ENCODE measurements at places on chromosomes 2 and 18. TPM values are rescaled to one million over a fixed set of nuclear protein-coding genes. Genes with fewer than 3 reads are reported as not detected.

DNA sequence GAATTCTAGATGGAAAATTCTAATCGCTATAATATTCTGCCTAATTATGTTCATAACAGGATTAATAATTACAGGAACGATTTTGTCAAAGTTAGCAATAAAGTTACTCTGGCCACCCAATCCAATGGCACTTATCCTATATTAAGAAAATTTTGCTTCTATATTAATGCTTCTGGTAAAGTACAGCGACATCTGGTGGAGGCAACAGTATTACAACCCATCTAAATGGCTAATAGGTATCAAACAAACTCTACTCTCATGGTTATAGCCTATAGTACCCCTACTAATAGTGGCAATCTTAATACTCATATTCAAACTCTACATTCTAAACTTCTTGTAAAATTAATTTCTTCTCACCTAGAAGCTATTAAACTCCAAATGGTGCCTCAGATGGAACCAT lies 1084.7 kb upstream of the LRRTM1 start:
- no peak for DNase-seq

DNA sequence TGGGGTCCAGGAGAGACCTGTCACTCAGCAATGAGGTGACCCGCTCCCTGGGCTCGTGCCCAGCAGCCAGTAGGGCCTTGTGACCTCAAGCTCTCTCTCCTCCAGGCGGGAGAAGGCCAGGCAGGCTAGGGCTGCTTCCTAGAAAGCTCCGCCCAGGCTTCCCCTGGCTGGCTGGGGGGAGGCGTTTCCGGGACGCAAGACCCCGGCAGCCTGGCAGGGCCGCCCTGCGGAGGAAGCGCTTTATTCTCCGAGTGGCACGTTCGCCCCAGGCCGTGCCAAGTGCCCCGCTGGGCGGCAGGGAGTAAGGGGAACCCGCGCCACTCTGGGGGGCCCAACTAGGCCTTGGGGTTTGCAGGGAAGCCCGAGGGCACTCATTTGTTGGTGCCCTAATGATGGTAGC lies 21.2 kb upstream of the EPAS1 start:
- DNase-seq, result no peak

DNA sequence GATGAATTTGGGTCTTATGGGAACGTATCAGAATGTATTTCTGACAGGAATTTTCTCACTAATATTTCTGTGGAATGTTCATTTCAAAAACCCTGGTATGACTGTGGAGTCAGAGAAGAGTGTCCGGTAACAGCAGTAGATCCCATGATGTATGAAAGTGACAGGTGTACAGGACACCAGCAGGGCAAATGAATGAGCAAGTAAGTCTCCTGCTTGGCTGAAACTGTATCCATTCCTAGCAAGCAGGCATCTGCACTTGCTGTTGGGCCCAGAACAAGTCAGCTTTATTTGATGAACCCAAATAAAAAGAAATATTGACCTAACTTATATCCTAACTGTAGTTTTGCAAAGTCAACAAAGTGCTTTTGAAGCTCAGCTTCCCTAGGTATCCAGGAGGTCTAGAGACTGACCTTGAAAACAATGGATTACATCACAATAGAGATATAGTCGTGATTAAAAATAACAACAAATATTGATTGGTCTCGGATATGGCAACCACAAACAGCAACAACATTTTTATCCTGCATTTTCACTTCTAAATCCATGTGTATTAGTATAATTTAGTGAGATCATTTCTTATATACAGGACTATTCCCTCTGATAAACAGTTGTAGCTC lies 37.6 kb downstream of the NXPH2 start:
- no peak for DNase-seq

GRCh38 chr2:65161551-65162100 lies 31.7 kb upstream of the RAB1A start:
- no peak for DNase-seq

DNA sequence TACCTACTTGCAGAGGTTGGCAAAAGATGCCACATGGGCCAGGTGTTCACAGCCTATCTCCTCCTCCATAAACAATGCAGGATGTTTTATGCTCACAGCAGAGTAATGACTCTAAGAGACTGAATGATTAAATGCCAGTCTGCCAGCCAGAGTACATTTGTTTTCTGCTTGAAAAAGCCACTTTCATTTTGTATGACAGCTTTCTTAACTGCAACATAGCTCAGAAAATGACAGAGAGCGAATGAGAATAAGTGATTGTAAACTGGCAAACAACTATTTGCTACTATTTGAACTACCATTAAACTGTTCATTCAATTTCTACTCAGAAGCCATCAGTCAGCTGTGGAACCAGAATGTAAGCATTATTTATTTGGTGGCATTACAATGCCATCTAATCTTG lies 50.6 kb upstream of the DCC start:
- DNase-seq, result no peak

DNA sequence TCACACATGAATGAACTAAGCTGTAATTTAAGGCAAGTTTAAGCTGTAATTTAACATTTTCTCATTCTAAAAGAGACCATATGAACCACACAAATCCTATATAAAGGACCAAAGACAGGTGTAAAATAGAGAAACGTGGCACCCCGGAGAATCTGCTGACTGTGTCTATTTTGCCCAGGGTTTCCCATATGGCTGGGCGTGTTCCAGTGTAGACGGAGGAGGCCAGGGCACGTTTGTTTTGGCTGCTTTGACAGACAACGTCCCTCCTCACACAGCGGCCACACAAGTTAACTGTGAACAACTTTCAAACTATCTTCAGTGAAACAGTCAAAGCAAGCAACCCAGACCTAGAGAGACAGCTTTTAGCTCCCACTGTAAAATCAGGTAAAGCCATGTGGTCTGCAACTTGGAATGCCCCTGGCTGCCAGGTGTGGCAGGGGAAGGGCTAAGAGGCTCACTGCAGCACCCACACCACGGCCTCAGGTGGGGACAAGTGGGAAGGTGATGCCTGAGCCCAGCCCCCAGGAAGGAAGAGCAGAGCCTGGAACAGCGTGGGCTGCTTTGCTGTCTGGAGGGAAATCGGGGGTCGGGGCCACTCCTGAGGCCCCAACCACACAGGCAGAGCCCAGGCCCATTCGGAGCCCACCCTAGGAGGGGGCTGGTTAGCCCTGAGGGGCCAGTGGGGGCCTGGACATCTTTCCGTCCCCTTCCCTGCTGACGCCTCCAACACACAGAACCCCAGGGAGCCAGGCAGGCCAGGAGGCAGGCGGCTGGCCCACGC lies 40.7 kb downstream of the SLC66A2 start:
- DNase-seq, result no peak

GRCh38 chr2:63320669-63321068 lies 267.6 kb downstream of the WDPCP start:
- DNase-seq, result no peak

Gene IL1F10
- total RNA-seq, result 0.53 TPM

Gene SERPINB10
- 0.26 TPM for total RNA-seq

Gene RPRM
- not detected for total RNA-seq

Data from esophagus squamous epithelium (tissue), 5 donors.